Parietal lobe (tissue), 2 donors: ENCODE measurements at places on chromosomes 12 and 14. TPM values are rescaled to one million over a fixed set of nuclear protein-coding genes. Genes with fewer than 3 reads are reported as not detected.

The DEPDC4 gene
- total RNA-seq: 1.3 TPM

The SOAT2 gene
- total RNA-seq: not detected

The CACNA2D4 gene
- total RNA-seq: 0.31 TPM

The MFAP5 gene
- not detected for total RNA-seq

The MYF5 gene
- total RNA-seq: not detected
